Naive B cell (primary cell): ENCODE measurements at places on chromosomes 1 and 21. TPM values are rescaled to one million over a fixed set of nuclear protein-coding genes. Genes with fewer than 3 reads are reported as not detected.

GRCh38 chr1:75438355-75438754, 172.6 kb downstream of the SLC44A5 start:
- no peak for DNase-seq

GRCh38 chr1:40153073-40153770, 8.0 kb upstream of the RLF start:
- DNase-seq = peak; percentile 76

TEDDM1 gene
- polyA plus RNA-seq = 0.13 TPM

JMJD4 gene
- 34.3 TPM for polyA plus RNA-seq
